ENCODE measurements at places on chromosomes 12 and 14.

DNA sequence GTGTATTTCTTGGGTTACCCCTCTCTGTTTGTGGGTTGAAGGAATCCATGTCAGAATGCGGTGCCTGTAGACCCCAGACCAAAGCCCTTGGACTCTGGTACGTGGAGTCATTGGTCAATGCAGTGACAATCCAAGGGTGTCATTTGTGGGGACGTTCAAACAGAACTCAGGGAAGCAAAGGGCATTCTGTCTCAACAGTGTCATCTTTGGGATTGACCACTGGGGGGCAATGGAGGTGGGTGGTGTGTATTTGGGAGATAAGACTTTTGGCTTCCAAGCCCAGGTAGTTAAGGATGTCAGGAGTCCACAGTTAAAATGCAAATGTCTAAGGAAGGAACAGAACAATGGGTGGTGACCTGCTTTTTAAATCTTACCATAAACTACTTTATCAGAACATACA is 54.6 kb upstream of the CCDC175 start:
- no peak for DNase-seq

- DNase-seq = no peak
These were observed 28.8 kb upstream of the LGR5 start for GRCh38 chr12:71410844-71411243.

DNA sequence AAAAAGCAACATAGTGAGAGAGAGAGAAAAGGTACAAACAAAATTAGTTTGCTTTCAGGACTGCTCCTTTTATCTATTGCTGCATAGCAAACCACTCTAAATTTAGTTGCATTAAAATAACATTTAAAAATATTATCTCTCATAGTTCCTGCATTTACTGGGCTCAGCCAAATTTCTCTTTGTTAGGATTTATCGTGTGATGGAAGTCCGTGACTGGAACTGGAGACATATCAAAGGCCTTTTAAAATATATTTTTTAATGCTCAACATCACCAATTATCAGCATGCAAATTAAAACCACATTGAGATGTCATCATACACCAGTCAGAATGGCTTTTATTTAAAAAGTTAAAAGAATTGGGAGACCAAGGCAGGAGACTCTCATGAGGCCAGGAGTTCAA is 107.6 kb upstream of the SYT1 start:
- no peak for DNase-seq

GRCh38 chr12:47082796-47083621 is 3.2 kb upstream of the AMIGO2 start:
- no peak for DNase-seq

DNA sequence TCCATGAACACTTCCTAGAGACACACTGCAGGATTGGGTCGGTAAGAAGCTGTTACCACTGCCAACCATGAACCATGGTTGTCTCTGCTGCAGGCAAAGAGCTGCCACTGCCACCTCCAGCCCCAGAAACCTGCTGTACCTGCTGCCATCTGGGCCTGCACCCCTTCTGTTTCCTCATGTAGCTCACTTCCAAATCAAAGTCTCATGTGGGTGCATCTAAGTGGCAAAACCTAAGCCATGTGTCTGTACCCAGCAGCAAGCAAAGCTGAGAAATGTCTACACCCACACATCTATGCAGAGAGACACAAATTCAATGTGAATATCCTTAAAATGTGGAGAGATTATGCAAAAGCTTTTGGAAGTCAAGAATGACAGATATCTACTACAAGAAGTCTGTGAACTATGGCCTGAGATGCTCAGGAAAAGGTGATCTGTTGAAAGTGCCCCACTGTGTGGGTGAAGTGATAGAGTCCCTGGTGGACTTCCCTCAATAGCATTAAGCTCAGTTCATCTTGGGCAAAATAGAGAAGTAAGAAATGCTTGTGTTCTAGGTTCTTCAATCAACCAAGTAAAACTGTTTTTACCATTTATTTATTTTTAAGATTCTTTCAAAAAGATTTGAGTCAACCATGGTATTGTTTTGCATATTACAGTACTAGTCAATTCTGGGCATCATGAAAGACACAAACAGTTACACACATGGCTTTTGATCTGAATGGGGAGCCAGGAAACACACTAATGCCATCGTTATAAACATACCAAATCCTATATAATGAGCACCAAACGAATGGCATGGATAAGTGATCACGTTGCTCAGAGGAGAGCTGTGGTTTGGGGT is 64.4 kb downstream of the FOS start:
- DNase-seq = no peak

- no peak for DNase-seq
These were observed 30.5 kb upstream of the MON2 start for GRCh38 chr12:62436164-62436503.

- no peak for DNase-seq
These were observed 78.2 kb downstream of the HMGA2 start for GRCh38 chr12:65902500-65902899.

DNA sequence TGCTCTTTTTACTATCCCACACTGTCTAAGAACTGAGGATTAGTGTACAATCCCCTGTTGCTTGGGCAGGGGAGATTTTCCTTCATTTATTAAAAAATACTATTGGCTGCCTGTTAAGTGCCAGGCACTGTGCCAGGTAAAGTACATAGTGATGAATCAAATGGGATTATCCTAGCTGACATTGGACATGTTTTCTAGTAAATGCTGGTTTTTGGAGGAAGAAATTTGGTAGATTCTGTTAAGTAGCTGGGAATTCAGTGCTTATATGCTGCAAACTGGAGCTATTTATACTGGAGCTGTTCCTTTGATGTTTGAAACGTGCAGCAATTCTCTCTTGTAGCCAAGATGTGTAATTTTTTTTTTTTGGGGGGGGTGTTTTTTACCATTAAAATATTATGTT is 299.6 kb downstream of the EMP1 start:
- DNase-seq = no peak

- DNase-seq = peak; percentile 83
These were observed 598 bp downstream of the KDM2B start for GRCh38 chr12:121579981-121580868.

DNA sequence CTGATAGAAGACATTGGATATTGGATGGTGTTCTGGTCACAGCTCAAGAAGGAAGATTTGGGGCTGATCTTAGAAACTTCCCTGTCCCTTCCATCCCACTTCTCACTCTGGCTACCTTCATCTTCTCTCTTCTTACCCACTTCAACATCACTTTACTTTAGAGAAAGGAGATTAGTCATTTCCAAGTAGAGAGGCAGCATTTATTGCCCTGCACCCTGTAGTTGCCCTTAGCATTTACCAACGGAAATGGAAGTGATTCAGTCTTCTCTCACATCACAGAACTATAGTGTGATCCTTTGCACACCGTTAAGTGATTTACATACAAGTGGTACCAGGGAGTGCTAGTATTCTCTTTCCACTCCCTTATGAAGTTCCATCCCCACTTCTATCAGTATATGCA is 52.4 kb downstream of the PHLDA1 start:
- DNase-seq = peak; percentile 61

GRCh38 chr14:74684434-74684833 is 28.4 kb downstream of the AREL1 start:
- no peak for DNase-seq

Measured in CD4-positive, alpha-beta T cell treated with Interleukin-17A for 1 hour (primary cell).